ENCODE measurements at places on chromosomes 7 and 10.

DNA sequence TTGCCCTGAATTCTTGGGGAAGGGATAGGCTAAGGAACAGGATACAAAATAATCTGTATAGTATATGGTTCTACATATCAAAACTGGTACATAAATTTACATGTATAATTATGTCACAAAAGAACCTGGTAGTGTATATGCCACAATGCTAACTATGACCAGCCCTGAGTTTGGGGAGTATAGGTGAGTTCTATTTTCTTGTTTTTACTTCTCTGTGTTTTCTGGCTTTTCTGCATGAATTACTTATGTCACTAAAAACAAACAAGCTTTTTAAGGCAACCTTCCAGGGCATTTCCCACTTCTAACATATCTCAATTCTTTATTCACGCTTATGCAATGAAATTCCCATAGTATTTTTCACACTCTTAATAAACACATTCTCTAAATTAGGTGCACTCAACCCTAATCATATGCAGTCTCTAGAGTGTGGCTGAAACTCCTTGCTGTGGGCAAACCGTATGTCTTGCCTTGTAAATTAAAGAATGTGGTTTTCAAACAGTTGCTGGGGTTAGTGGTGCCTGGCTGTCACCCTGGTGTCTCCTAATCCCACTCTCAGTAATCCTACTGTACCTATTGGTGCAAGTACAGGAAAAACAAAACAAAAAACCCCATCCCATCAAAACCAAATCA is 14.0 kb upstream of the INSIG1 start:
- DNase-seq: peak; percentile 87

DNA sequence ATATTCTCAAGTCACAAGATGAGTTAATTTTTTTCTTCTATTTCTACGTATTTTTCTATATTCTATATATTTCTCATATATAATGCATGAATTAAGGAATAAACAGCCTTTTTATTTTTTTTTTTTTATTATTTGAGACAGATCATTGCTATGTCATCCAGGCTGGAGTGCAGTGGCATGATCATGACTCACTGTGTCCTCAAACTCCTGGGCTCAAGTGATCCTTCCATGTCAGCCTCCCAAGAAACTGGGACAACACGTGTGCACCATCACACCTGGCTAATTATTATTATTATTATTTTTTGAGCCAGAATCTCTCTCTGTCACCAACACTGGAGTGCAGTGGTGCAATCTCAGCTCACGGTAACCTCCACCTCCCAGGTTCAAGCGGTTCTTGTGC is 1.5 kb downstream of the CLDN12 start:
- no peak for DNase-seq

- DNase-seq: no peak
Observed at GRCh38 chr10:85124603-85125051, 796.2 kb downstream of the CCSER2 start.

DNA sequence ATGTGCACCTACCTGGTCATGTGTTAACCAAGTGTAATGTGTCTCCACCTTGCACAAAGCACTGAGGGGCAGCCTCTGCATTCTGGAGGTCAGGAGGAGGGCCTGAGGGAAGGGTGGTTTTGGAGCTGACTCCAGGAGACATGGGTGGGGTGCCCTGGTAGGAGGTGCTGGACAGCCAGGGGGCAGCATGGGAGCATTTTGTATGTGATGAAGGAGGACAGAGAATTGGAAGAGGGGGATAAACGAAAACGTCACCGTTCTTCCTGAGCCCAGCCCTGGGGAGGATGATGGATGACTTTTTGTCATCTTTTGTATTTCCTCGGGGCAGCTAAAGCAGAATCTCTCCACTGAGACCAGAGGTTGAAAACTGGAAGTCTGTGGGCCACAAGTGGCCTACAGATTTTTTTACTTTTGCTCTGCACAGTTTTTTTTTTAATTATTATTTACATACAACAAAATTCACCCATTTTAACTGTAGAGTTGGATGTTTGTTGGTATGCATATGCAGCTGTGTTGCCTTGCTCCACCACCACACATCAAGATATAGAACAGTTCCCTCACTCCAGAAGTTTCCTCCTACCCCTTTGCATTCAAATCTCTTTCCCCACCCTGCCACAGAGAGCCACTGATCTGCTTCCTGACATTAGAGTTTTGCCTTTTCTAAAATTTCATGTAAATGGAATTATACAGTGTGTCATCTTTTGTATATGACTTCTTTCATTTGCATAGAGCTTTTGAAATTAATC is 242.5 kb downstream of the VTI1A start:
- no peak for DNase-seq

DNA sequence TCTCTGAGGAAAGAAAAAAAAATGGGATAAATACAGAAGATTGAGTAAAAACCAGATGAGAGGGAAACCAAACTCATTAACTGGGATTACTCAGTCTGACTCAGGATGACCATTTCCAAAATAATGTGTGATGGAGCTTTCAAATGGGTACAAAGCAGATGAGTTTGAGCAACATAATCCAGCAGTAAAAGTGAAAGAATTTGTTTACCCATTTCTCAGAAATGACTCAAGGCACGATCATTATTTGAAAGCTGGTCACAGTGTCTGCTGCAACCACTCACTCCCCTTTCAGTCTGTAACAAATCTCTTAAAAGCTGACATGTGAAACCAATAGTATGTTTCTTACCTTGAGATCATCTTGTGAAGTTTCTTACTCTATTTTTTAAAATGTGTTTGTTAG is 104.7 kb upstream of the KLF14 start:
- DNase-seq: no peak

GRCh38 chr10:20040012-20040411 is 223.8 kb downstream of the PLXDC2 start:
- DNase-seq: no peak

All from Jurkat, Clone E6-1 (cell line).